Neural crest cell (in vitro differentiated cells): ENCODE measurements at places on chromosomes 13 and 19. TPM values are rescaled to one million over a fixed set of nuclear protein-coding genes. Genes with fewer than 3 reads are reported as not detected.

ZNF536 gene
- 18.7 and 22.0 TPM in 2 replicates for total RNA-seq

PRTN3 gene
- not detected in 2 replicates for total RNA-seq

FCAR gene
- total RNA-seq, result not detected in 2 replicates

PSG1 gene
- not detected in 2 replicates for total RNA-seq

LILRA2 gene
- not detected in 2 replicates for total RNA-seq

CAPN12 gene
- total RNA-seq, result not detected in 2 replicates

C19orf67 gene
- total RNA-seq, result not detected in 2 replicates

KL gene
- total RNA-seq, result 0.11 and 0.12 TPM in 2 replicates

KIR2DL4 gene
- total RNA-seq, result not detected in 2 replicates

PNMA8C gene
- total RNA-seq, result 1.4 and 1.7 TPM in 2 replicates

ZNF253 gene
- 37.9 and 41.1 TPM in 2 replicates for total RNA-seq

ZNF442 gene
- total RNA-seq, result 5.6 and 6.8 TPM in 2 replicates

ZNF579 gene
- total RNA-seq, result 28.2 and 29.1 TPM in 2 replicates

SYT3 gene
- 1.4 and 2.0 TPM in 2 replicates for total RNA-seq

NFIX gene
- 0.23 and 0.68 TPM in 2 replicates for total RNA-seq

ZNF550 gene
- 10.4 and 13.1 TPM in 2 replicates for total RNA-seq

RASAL3 gene
- not detected in 2 replicates for total RNA-seq

PNMA8A gene
- 28.4 and 29.9 TPM in 2 replicates for total RNA-seq

BRSK1 gene
- 50.0 and 50.7 TPM in 2 replicates for total RNA-seq

ATP4B gene
- not detected in 2 replicates for total RNA-seq

ZNF256 gene
- total RNA-seq, result 11.3 and 12.6 TPM in 2 replicates

NPAS1 gene
- 1.5 and 1.9 TPM in 2 replicates for total RNA-seq

PPP1R37 gene
- 35.8 and 38.6 TPM in 2 replicates for total RNA-seq

TSHZ3 gene
- total RNA-seq, result 2.4 and 3.0 TPM in 2 replicates
